Stimulated activated CD8-positive, alpha-beta memory T cell treated with anti-CD3 and anti-CD28 coated beads, Interleukin-2, amount 100 ng/mL, for 48 hours (primary cell): ENCODE measurements at places on chromosomes 3 and 15.

DNA sequence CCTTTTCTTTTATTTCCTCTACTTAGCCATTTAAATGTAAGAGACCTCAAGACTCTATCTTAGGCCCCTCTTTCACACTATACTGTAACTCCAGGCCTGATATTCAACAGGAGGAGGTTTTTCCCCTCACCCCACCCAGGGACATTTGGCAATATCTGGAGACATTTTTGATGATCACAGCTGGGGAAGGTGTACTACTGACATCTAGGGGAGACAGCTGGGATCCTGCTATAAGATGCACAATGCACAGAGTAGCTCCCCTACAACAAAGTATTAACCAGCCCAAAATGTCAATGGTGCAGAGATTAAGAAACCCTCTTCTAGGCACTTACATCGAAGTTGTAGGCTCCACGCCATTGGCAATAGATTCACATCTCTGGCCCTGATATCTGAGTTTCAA, 517.5 kb upstream of the UBE2E2 start:
- no peak for DNase-seq

DNA sequence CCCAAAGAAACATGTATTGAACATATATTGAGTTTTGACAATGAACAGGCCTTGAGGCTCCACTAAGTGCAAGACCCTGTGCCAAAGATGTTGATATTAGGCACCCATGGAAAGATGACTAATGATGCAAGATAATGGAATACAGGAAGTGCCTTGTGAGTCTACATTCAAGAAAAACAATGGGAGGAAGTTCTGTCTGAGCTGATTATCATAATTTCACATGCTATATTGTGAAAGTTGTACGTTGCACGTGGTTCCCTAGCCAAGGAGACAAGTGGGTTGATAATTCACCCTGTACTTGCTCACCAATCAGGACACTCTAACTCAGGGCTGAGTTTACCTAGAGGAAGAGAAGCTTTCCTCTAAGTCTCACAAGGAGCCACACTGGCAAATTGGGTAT, 186.9 kb upstream of the STAC start:
- DNase-seq = no peak

DNA sequence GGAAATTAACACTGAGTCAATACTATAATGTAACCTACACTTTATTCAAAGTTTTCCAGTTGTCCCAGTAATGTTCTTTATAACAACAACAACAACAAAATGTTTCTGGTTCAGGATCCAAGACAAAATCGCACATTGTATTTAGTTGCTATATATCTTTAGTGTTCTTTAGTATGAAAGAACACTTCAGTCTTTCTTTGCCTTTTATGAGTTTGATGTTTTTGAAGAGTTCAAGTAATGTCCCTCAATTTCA, 7.6 kb upstream of the GRAMD1C start:
- no peak for DNase-seq

DNA sequence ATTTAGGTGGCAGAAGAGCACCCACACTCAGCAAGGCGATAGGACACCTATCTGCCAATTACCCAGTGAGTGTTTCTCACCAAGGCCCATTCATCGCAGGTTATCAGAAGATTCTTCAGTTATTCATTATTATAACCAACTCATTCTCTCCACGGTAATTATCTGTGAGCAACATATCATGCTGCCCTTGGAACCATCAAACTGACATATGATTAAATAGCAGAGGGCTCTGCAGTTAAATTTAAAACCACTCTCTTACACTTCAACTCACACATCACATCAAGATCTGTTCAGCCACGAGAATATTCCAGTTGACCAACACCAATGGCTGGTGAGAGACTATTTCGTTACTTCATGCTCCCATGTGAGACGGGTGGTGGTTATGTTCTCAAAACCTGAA, 489.3 kb downstream of the ERC2 start:
- no peak for DNase-seq

DNA sequence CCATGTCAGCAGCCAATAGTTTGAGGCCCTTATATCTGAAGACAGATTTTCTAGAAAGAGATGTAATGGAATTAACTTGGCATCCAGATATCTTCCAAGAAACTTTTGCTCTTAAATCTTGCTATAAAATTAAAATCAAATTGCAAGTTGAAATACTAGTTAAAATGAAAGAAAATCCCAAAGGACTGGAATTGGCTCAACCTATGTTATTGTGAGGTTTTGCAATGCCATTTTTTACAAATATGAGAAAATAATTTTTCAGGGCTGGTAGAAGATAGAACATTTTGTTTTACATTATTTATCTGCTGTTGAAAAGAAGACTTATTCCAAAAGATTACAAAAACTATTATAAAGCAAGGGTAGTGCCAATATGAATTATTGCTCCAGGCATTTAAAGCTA, 92.2 kb upstream of the AGTR1 start:
- no peak for DNase-seq

- no peak for DNase-seq
These were observed 789.8 kb downstream of the ROBO1 start for GRCh38 chr3:78978037-78978436.

DNA sequence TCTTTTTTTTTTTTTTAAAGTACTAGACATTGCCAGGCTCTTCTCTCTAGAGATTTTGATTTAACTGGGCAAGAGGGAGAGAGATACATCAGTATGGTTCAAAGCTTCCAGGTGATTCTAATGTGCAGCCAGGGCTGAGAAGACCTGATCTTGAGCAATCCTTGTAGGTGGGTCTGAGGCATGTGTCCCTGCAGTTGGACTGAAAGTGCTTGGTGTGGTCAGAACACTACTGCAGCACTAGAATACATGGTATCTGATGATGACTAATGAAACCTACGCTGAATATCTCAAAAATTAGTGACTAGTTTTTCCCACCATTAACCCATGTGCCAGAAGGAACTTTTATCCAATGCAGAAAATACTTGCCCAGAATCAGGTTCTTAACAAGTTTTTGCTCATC, 34.4 kb upstream of the MYO5C start:
- DNase-seq = no peak

GRCh38 chr3:13676356-13677017, 127.6 kb downstream of the FBLN2 start:
- DNase-seq = no peak

GRCh38 chr3:185470323-185470722, 28.5 kb downstream of the TMEM41A start:
- no peak for DNase-seq

GRCh38 chr15:67386947-67387346, 132.4 kb downstream of the IQCH start:
- DNase-seq = no peak

- DNase-seq = no peak
These were observed 102.5 kb downstream of the IQSEC1 start for GRCh38 chr3:12970684-12971083.

DNA sequence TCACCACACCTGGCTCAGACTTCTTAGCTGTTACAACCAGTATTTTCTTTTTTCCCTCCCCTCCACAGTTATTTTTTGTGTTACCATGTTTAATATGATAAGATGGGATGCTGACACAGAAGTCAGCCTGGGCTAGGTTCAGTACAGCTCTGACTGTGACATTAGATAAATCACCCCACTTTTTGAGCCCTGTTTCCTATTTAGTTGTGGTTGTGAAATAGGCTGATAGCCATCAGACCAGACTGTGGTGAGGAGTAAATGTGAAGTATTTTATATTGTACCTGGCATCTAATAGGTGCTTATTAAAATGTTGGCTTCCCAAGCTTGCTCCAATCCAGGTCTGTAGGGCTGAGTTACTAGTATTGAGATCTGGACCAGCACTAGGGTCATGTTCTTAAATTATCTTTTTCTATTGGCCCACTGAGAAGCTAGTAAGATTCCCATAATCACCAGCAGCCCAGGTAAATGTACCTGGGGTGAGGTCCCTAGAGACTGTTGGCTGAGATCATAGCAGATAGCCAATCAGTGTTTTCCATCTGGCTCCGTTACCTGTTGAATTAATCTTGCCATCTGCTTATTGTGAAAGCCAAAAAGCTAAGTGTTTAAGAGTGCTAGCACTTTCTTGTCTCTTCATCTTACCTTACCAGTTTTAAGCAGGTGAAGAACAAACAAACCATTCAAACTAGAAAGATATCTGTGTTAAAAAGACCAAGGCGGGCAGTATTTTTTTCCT, 61.0 kb downstream of the CCK start:
- DNase-seq = no peak

DNA sequence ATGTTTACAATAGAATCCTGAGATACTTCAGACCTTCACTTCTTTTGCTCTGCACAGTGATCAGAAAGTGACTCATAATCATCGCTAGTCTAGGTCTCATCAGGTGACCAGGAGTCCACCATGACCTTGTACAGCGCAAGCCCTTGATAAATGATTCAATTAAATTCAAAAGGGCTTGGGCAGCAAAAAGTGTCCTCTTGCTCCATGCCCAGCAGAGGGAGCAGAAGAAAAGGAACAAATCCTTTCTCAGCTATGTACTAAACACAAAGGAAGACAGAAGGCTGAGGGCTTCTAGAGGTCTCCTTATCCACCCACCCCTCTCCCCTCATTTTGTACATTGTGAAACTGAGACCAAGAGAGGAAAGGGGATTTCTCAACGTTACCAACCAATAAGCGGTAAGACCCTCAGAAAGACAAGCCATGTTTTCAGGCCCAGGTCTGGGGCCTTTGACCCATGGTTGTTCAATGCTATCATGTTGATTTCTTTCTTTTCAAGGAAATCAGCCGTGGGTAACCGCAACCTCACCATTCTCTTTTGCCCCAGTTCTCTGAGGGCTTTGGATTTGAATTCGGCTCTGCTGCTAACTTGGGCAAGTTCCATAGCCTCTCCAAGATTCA, 74.8 kb downstream of the AQP9 start:
- DNase-seq = no peak

- no peak for DNase-seq
These were observed at the start of gene CD200R1 for GRCh38 chr3:112974894-112975293. CD200R1 (minus strand) TSS chr3:112975103; CDS start chr3:112974857, 246 bp downstream.

- DNase-seq = no peak
These were observed 97.1 kb downstream of the STRIT1 start for GRCh38 chr3:155196131-155197021.

DNA sequence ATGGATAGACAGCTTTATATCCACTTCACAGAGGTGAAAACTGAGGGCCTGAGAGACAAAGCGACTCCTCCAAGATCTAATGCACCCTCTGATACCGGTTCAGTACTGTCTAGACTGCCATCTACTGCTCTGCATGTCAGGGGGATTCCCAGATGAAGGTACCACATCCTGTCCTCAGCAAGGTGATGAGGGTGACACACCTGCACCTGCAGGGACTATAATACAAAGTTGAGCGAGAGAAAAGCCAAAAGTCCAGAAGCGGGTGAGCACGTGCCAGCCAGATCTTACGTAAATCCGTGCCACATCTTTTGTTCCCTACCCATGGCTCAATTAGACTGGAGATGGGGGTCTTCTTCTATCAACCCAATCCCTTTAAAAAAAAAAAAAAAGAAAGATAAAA, 32.4 kb upstream of the HES1 start:
- no peak for DNase-seq

- DNase-seq = no peak
These were observed 1265.0 kb upstream of the ALCAM start for GRCh38 chr3:104101736-104102135.

DNA sequence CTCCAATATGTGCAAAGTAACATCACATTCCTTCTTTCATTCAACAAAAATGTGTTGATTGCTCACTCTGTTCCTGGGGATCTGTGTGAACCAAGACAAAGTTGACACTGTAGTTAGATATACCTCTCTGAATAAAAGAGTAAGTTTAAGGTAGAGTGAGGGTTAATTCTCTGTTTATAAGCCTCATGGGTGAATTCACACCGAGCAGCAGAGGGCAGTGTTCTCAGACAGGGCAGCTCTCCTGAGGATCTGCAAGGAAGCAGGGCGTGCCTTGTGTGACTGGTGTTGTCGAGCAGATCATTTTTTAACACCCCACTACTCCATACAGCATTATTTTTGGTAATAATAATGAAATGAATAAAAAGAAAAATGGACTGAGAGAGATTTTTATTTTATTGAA, 34.4 kb downstream of the PAQR9 start:
- peak; percentile 19 for DNase-seq

GRCh38 chr3:154323891-154324738, at the start of gene DHX36:
DHX36 (minus strand) TSS chr3:154324487; CDS start chr3:154324416, 71 bp downstream.
- peak; percentile 79 for DNase-seq

DNA sequence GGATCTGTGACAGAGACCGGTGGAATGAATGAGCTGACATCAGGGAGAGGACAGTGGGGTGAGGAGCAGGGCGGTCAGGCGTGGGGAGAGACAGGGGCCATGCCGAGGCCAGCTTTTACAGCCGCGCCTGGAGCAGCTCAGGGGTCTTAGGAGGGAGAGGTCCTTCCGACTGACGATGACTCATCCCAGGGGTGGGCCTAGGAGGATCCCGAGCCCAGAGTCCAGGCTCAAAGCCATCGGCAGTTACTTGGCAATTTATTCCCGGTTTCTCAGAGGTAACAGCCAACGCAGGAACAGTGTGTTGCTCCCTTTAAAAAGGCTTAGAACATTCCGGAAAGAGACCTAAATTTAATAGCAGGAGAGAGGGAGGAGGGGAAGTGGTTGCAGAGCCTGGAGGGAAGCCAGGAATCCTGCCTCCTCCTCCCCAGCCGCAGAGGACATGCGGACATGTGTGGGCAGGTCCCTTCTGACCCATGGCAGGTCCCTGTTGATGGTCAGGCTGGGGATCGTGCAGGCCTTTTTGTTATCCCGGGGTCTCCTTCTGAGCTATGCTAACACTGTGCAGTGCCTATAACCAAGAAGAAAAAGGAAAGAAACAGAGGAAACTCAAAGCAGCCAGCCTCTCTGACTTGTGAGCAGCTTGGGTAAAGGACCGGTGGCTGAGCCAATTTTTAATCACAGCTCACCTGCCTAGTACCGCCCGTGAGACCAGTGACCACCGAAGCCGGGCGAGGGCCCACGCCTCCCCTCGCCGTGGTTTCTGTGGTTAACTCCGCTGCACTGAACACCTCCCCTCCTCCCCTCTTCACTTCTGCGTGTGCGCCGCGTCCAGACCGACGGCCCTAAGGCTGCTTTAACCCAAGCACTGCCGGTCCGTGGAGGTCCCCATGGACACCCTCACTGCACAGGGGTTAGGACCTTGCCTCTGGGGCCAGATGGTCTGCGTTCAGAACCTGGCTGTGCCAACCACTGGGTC, 392.4 kb upstream of the PROK2 start:
- peak; percentile 3 for DNase-seq

DNA sequence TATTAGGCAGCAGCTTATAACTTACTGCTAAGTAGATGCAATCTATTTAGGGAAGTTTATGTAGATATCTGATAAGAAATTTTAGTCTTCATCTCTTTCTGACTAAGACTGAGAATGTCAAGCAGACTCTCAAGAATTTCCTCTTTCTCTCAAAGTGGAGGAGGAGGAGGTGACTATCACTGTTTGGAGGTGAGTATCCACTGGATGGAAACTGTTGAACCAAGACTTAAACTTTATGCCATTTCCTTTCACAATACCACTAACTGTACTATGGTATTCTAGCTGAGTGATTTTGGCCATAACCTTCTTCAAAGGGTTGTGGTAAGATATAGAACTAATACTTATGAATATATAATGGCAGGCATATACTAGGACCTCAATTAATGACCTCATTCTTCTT, 64.6 kb downstream of the TPRG1 start:
- DNase-seq = no peak

DNA sequence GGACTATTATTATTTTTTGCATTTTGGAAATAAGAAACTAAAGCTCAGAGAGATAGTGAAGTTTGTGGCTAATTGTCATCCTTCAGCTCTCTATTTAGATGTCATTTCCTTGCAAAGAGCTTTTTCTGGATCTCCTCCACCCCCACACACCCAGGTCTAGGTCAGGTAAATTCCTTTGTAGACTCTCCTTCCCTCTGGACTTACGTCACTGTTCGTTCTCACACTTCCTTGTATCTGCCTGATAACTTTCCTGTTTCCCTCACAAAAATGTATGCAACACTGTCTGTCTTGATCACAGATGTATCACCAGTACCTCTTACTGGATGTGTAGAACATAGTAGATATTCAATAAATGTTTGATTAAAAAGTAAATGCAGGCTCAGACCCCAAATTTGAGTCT, 6.1 kb upstream of the MB21D2 start:
- DNase-seq = no peak
